ENCODE measurements at places on chromosomes 7 and 10.

GRCh38 chr7:117776224-117776623 lies 97.0 kb downstream of the CTTNBP2 start:
- no peak for DNase-seq

DNA sequence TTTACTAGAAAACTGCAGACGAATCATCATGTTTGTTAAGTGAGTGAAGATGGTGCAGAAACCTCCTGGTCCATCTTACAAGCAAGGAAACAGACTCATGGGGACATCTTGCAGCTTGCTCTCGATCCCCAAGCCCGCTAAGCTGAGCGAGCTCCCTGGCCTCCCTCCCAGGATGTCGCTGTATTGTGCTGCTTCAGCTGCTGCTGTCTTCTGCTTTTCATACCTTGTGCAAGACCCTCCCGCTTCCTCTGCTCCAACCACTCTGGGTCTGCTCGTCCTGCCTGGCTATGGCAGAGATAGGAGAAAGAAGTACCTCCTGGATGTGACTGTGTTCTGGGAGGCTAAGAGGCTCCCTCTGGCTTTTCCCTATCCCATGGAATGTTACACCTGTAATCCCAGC lies 285.2 kb upstream of the FZD8 start:
- DNase-seq: no peak

- no peak for DNase-seq
Observed at GRCh38 chr7:47979832-47980181, 392 bp upstream of the HUS1 start.

DNA sequence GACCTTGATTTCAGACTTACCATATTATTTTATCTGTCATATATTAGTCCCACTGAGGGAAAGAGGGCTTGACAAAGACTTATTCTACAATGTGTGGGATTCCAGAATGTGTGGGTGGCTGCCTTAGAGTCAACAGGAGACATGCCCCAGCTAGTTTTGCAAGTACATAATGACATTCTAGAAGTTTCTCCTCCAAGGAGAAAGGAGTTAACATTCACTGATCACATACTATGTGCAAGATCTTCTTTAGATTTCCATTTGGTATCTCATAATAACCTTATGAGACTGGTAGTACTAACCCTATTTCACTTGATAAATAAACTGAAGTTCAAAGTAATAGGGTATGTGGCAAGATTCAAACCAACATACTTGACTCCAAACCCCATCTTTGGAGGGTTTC lies 25.2 kb downstream of the IRF5 start:
- no peak for DNase-seq

- peak; percentile 31 for DNase-seq
Observed at GRCh38 chr10:42866115-42866995, 83.8 kb downstream of the BMS1 start.

DNA sequence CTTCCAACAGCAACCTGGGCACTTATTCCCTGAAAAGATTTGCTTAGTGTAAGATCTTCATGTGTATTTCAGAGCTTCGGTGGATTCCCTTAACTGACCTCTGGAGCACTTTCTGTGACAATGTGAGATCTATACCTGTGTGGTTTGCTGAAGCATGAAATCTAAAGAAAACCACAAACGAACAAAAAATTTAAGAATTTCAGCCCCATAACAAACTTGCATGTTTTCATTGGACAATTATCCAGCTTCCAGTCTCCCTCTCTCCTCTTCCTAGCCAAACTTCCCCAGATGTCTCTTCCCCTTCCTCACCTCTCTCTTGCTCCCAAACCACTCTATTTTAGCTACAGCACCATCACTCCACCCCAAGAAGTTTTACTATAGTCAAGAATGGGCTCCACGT lies 279.9 kb upstream of the SORCS1 start:
- no peak for DNase-seq

DNA sequence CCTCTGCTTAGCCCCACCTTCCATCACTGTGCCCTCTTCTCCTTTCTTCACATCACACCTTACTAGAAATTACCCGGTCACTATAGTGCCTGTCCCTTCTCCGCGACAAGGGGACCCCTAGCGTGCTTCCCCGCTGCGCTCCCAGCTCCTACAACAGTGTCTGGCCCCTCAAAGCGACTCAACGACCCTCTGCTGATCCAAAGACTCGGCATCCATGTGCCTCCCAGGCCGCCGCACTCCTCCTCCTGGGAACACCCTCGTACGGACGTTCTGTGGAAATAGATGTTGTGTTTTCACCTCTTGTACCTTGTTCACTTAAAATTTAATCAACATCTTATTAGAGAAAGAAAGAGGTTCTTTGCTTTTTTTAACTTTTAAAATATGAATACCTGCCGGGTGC lies 463.5 kb downstream of the DNAJB6 start:
- DNase-seq: no peak

DNA sequence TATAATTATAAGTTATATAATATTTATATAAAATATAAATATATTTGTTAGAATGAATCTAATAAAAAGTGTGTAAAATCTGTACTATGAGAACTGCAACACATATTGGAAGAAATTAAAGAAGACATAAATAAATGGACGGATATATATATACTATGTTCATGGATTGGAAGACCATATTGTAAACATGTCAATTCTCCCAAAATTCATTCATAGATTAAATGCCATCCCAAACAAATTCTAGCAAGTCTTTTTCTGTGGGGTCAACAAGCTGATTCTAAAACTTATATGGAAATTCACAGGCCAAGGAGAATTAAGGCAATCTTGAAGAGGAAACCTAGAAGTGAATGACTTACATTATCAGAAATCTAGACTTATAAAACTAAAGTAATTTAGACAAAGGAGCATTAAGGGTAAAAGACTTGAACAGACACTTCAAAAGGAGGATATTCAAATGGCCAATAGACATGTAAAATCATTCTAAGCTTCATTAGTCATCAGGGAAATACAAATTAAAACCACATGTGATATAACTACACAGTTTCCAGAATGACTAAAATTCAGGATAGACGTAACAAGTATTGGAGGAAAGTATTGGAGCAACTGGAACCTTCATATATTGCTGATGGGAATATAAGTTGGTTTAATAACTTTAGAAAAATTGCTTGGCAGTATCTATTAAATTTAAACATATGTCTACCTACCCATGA lies 225.9 kb downstream of the EMX2 start:
- no peak for DNase-seq

GRCh38 chr7:82740246-82740848 lies 296.8 kb upstream of the CACNA2D1 start:
- peak; percentile 2 for DNase-seq

DNA sequence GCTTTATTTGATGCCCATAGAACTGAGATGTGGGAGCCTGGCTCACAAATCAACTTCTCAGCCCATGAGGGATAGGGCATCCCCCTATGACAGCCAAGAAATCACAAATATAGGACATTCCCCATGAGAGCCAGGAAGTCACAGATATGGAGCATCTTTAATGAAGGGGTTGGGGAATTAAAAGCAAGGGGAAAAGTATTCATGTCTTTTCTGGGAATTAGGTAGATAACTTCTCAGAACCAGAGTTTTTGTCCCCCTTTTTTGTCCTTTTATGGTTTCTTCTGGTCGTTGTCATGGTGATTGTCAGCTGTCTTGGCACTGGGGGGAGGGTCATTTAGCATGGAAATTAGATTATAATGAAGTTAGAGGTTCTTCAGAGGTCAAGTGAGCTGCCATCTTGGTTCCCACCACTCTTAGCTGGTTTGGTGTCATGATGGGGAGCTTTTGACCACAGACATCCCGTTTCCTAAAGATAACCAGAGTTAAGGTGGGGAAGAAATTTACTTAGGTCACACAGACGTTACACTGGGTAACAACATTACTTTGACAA lies 56.9 kb downstream of the NOD1 start:
- DNase-seq: no peak

DNA sequence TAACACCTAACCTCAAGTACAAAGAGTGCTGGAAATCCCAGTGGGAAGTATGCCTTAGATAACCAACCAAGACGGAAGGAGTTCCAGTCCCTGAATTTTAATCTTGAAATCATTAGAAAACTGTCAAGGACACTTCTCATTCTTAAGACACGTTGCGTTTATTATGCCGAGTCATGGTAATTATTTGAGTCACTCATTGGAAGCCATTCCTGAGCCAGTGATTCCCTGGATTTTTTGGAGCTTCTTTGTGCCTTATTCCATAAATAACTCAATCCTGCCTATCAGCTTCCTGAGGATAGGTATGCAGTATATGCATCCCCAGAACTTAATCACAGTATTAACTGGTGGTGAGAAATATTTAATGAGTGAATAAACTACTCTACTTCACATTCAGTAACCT lies 77.4 kb downstream of the PPP1R17 start:
- DNase-seq: no peak

GRCh38 chr10:127776816-127777215 lies 39.8 kb downstream of the FOXI2 start:
- no peak for DNase-seq

DNA sequence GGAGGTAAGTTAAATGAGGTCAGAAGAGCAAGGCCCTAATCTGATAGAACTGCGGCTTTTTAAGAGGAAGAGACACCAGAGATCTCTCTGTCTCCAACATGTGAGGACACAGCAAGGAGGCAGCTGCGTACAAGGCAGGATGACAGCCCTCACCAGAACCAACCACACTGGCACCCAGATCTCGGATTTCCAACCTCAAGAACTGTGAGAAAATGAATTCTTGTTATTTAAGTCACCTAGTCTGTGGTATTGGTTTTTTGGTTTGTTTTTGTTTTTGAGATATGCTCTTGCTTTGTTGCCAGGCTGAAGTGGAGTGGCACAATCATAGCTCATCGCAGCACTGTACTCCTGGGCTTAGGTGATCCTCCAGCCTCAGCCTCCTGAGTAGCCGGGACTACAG lies 127.2 kb downstream of the DLG5 start:
- DNase-seq: no peak

GRCh38 chr7:1225441-1226185 lies 7.1 kb upstream of the UNCX start:
- DNase-seq: peak; percentile 18

GRCh38 chr10:131901181-131901829 lies 497 bp downstream of the PPP2R2D start:
- DNase-seq: no peak

DNA sequence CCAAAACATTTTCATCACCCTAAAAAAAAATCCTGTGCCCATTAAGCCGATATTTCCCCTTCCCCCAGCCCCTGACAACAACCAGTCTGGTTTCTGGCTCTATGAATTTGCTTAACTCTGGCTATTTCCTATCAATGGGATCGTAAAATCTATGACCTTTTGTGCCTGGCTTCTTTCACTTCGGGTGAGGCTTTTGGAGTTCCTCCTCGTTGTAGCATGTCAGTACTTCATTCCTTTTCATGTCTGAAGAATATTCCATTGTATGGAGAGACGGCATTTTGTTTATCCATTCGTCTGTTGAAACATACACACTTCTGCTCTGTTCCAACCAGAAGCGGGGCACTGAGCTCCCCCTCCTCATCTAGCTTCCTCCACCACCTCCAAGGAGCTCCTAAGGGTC lies 29.5 kb downstream of the TACC2 start:
- no peak for DNase-seq

DNA sequence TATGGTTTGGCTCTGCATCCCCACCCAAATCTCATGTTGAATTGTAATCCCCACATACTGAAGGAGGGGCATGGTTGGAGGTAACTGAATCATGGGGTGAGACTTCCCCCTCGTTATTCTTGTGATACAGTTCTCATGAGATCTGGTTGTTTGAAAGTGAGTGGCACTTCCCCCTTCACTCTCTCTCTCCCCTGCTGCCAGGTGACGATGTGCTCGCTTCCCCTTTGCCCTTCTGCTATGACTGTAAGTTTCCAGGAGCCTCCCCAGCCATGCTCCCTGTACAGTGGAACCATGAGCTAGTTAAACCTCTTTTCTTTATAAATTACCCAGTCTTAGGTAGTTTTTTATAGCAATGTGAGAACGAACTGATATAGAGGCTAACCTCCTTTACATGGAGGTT lies 16.6 kb downstream of the PLPP4 start:
- no peak for DNase-seq

DNA sequence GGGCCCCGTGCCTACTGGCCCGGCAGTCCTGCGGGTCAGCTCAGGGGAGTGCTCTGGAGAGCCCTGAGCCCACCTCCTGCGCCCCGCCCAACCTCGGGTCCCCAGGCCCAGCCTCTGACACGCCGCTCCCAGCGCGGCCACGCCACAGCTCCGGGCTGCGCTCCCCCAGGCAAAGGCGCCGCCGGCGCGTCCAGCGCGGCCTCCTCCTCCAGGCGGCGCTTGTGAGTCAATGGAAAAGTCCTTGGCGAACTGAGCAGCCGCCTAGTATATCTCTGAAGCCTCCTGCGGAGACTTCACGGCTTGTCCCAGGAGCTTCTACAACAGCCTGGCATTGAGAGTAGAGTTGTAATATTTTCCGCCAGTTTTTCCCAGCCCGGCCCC lies 29.5 kb upstream of the BMS1 start:
- peak; percentile 55 for DNase-seq

DNA sequence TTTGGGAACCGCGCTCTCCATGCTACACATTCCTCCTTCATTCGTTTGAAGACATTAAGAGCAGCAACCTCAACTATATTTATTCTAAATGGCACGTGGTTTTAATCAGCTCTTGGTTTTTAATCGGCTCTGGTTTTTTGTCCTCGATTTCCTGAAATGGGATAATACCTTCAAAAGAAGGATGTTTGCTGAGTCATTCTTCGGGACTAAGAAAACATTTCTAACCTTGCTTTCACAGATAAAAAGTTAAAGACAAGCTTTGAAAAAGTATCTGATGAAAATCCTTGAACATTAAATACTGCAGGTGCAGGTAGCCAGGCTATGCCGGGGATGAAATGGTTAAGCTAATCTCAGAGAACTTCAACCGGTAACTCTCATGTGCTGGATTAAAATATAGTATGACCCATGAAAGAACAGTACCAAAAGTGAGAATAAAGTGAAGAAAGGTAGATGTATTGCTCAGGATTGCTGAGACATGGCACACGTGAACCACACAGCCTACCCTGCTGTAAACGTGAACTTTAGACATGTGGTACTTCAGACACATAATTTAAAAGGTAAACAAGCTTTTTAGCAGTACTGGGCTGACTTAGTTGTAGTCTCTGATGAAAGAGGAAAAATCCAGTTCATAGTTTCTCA lies 89.1 kb downstream of the PTPRN2 start:
- no peak for DNase-seq

GRCh38 chr7:110051372-110051771 lies 1039.6 kb upstream of the LRRN3 start:
- no peak for DNase-seq
